ENCODE measurements at places on chromosomes 7 and 10.

DNA sequence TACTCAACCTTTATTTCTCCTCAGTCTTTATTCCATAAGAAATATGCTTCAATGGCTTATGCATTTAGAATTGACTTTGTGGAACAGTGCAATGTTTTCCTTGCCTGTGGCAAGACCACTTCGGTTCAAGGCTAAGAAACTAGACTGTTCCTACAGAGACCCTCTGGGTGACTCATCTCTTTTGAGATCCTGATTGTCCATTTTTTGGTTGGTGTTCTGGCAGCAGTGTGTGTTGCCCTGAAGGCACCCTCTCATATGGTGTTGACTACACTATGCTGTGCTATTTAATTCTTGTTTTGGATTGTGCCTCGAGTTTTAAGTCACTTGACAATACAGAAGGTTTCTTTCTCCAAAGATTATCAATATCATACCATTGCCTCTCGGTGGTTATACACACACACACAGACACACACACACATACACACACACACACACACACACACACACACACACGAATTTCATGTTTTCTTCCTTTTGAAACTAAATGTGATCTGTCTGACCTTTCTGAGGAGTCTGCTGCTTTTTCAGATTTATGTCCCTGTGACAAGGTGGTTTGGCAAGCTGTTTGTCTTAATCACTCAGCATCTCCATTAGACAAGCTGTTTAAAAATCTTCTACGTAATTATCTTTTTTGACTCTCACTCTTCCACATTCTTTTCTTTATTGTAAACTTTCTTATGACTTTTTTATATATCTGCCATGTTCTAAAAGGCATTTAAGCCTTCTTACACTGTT is 187.2 kb downstream of the VTI1A start:
- no peak for DNase-seq

GRCh38 chr10:119022846-119023552 is 6.5 kb upstream of the NANOS1 start:
- no peak for DNase-seq

GRCh38 chr7:85021101-85021704 is 165.7 kb downstream of the SEMA3D start:
- DNase-seq = no peak

DNA sequence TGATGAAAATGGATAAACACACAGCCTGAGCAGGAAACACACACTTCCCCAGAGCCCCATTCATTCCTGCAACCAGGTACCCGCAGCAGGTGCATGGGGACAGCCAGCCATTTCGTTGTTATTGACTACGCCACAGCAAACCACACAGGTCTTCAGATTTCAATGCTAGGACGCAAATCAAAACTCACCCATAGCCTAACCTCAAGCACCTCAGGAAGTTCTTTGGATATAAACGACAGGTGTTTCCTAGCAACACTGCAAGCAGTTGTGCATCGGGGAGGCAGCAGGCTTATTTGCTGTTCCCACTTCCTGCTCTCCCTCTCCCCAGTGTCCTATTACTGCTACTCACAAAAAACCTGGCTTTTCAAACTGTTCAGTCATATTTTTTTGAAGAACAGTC is 176.5 kb upstream of the FRMD4A start:
- peak; percentile 54 for DNase-seq

DNA sequence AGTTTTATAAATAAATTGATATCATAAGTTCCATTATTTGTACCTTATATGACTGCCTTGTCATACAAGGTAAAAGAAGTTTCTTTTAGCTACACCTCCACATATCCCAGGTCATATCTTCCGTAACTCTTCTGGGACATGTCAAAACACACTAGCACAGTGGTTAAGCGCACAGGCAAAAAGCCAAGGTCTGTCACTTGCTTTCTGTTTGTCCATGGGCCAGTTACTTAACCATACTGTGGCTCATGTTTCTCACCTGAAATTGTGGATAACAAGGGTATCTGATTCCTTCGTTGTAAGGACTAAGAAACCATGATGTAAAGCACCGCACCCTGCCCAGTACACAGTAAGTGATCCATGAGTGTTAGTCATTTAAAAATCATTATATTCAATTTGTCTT is 56.2 kb downstream of the SEMA3D start:
- no peak for DNase-seq

GRCh38 chr10:1365540-1366321 is 309.5 kb downstream of the WDR37 start:
- no peak for DNase-seq

Data from T-helper 2 cell (primary cell).